ENCODE measurements at places on chromosomes 11 and 22.
A peak's percentile ranks its signal among the peaks of the same experiment; 100 is the strongest.

GRCh38 chr22:43000441-43001175 is 14.3 kb downstream of the PACSIN2 start:
- DNase-seq: no peak

GRCh38 chr11:74739546-74740270 is 8.5 kb upstream of the CHRDL2 start:
- DNase-seq: peak; percentile 66

GRCh38 chr11:12126344-12127019 is 16.1 kb downstream of the MICAL2 start:
- DNase-seq: no peak

DNA sequence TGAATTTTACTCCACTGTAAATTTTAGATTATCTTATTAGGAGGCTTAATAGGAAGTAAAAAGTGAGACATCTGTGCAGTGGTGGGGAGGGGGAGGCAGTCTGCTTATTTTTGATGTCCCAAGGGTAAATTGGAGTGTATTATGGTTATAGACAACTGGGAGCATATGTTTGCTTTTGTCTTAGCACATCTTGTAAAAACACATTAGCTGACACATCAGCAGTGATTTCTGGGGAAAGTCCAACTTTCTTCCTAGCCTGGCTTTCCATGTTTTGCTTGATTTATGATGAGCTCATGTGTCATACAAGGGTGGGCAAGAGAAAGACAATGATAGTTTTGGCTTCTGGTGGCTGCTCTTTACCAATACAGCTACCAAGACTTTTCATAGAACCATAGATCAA is 4.0 kb downstream of the ANO3 start:
- no peak for DNase-seq

- DNase-seq: no peak
These were observed 25.2 kb downstream of the NRXN2 start for GRCh38 chr11:64697663-64698375.

DNA sequence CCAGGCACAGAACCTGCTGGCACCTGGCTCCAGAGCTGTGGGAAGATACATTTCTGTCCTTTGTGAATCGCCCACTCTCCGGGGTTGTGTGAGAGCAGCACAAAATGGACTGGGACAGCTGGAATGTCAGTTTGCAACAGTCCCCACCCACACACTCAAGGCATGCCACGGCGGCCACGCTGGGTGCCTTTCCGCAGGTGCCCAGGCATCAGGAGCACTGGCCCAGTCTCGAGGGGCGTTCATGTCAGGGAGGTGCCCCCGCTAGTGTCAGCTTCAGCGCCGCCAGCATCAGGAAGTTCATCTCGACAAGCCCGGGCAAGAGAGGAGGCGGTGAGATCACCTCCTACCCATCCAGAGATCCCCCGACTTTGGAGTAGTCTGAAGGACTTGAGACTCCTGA is 2.1 kb downstream of the TP53AIP1 start:
- no peak for DNase-seq

DNA sequence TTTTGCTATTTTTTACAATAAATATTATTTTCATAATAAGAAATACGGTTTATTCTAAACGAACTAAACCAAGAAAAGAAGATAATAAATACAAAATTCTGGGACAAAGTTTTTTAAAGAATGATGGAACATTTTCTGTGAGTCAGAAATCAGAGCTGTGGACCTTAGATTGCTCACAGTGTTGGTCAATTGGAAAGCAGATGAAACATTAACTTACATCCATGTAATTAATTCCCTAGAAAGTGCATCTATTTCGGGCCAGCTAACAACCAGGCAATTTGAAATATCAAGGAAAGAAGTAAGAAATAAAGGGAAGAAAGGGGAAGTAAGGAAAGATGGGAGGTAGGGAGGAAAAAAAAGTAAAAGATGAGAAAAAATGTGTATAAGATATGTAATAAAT is 1569.8 kb upstream of the TENM4 start:
- DNase-seq: no peak

- DNase-seq: no peak
These were observed 59.5 kb downstream of the FAM168A start for GRCh38 chr11:73538381-73538872.

GRCh38 chr11:15163136-15163535 is 48.4 kb downstream of the INSC start:
- DNase-seq: no peak

DNA sequence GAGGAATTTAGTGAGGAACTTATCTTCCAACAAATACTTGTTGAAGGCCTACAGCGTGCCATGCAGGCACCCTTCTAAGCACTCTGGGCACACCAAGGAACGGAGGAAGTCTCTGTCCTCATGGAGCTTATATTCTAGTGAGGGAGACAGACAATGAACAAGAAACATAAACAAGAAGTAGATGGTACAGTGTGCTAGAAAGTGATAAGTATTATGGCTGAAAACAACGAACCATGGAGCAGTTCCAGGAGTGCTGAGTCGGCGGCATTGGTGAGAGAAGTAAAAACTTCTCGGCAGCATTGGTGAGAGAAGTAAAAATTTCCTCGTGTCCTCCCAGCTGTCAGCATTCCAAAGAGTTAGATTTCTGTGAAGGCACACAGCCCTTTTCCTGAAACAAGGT is 53.2 kb downstream of the FAM76B start:
- no peak for DNase-seq

DNA sequence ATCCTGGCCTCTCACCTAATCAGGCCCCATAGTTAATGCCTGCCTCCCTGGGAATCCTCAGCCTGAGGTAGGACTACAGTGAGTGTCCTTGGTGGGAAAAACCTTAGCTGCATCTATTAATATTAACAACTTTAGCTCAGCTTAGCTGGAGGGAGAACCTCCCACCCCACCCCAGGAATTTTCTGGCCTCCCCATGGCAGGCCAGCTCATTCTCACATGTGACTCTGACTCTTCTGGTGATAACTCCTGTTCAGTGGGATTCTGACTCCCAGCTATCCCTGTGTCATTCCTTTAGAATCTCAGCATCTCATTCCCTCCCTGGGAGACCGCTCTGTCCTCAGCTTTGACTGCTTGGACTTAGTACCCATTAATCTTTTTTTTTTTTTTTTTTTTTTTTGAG is 14.5 kb downstream of the ART5 start:
- no peak for DNase-seq

DNA sequence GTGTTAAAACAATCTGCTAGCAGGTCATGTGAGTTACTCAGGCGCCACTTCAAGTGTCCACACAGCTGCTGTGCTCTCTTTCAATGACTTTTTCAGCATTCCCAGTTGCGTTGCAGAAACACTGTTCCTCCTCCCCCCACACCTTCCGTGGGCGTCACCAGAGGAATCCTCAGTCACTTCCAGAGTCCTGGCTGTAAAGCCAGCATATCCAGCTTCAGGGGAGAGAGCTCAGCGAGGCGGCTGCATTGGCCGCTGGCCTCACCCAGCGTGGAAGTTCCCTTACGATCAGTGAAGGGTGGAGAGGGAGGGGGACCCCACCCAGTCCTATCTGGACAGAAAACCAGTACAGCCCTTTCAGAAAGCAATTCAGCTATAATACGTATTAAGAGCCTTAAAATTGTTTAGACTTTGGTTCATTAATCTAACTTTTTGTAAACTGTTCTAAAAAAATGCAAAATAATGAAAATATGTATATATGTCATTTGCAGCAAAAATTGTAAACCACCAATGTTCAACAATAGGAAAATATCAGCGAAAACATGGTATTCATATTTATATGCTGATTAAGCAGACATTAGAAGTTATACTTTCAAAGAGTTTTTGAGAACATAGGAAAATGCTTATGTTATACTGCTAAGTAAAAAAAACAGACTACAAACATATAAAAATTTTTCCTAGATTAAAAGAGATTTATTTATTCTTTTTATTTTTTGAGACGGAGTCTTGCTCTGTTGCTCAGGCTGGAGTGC is 2.8 kb upstream of the ANO9 start:
- no peak for DNase-seq

DNA sequence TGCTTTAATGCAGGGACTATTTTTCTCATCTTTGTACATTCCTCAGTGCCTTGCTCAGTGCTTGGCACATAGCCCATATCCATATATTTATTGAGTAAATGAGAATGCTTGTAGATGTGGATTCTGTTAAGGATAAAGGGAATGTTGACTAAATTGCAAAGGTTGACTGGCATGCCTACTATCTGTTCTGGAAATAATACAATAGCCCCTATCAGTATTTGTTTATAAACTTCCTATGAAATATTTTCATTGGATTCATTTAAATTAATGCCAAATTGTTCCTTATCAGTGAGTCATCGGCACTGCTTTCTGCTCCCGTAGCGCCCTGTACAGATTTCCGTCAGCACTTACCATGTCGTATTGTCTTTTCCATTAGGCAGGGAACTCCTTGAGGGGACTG is 8.0 kb downstream of the RNF121 start:
- DNase-seq: no peak

DNA sequence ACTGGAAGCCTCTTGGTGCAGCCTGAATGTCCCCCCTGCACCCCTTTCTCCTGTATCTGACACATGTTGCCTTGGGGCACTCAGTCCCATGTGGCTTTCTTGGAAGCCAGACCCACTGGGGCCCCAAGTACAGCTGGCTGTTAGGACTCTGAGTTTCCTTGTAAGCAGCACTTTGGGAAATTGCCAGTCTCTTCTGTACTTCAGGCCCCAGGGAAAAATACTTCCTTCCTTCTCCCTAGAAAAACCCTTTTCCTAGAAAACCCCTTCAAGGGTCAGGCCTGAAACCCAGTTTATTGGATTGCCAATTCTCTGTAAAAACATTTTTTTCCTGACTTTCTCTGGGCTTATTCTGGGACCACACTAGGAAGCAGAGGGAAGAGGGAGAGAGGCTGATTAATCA is 360.3 kb downstream of the TENM4 start:
- DNase-seq: no peak

DNA sequence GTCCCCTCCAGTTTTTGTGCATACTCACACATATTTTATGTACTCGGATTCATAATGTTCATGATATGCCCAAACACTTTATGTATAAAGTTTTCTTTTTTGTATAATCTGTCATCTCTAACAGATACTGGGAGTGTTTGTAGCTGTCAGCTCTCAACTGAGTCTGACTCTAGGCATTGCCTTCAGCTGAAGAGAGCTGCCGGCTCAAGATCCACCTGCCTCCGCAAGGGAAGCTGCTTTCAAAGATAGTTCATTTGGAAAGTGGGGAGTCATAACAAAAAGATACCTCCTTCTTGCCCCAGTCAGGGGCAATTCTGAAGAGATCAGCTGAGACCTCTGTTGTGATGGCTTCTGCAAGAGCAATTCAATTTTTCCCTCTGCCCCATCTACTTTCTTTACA is 58.9 kb downstream of the GUCY1A2 start:
- no peak for DNase-seq

DNA sequence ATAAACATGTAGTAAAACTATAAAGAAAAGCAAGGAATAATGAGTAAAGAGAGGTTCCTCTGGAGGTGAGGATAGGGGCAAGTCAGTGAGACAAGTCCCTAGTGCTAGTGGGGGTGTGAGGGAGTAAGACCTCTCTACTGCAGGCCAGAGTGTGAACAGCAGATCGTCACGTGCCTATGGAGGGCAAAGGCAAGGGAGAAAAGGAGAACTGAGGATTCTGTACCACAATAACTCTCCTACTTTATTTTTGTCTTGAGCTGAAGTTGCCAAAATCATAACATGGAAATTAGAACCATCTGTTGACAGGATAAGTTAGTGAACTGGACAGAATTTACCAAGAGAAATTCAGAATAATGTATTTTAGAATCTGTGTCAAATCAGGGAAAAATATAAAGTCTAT is 77.6 kb downstream of the ENTHD1 start:
- DNase-seq: no peak

DNA sequence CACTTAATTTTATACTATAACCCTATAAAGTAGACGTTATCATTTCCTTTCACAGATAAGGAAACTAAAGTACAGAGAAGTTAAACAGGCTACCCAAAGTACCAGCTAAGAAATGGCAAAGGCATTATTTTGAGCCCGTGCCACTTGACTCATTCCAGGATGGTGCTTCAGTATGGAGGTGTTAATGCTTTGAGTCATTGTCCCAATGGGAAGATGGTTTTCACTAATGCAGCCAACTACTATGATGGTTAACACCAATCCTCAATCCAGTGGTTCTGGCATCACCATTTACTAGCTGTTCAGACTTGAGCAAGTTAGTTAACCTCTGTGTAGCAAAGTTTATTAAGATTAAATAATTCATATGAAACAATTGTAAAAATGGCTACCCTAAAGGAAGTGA is 123.1 kb upstream of the SLC5A12 start:
- DNase-seq: no peak

DNA sequence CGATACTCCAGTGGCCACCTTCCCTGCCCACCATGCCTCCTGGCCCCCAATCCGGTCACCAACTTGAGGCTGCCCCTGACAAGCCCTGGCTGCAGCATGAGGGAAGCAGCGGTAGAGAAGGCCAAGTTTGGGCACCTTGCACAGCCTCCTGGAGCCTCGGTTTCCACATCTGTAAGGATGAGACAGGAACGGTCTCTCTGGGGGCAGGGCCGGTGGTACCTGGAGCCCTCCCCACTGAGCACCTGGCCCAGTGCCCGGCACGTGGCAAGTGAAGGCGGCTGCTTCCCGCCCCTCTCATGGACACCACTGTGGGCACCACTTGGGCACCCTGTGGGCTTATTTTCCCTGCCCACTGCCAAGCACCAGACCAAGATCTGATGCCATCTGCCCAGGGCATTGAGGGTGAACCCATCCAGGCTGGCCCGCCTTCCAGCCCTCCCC is 77.8 kb downstream of the CDKN1C start:
- no peak for DNase-seq

- no peak for DNase-seq
These were observed 113.8 kb downstream of the NECTIN1 start for GRCh38 chr11:119615003-119615881.

DNA sequence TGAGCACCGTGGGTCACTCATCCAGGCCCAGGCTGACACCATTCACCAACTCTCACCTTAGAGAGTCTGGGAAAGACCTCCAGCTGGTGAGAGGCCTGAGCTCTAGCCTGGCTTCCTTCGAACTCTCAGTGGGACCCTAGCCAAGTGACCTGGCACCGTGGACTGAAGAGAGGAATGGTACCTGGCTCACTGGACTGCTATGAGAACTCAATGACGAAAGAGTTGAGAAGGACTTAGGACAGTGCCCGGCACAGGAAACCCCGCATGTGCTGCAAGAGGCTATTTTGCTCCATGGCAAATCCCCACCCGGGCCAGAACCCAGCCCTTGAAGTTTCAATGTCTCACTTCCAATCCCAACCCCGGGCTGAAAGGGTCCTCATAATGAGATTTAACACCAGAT is 605 bp upstream of the RAPSN start:
- no peak for DNase-seq

DNA sequence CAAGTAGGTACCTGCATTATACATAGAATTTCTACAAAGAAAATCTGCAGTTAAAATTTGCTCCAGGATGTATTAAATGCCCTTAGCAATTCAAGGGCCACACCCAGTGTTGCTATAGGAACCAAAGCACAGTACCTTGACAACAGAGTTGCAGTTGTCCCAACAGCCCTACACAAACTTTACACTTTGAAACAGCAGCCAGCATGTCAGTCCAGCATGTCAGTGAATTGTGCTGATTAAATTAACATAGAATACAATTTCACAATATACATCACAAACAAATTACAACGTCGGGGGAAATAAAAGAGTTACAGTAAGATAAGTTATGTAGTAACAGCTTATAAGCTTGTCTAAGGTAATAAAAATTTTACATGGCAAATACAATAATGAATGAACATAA is 389.2 kb downstream of the SOX6 start:
- no peak for DNase-seq

- DNase-seq: no peak
These were observed 7.3 kb downstream of the PDGFB start for GRCh38 chr22:39237318-39238100.

- no peak for DNase-seq
These were observed 81.4 kb downstream of the PPP6R3 start for GRCh38 chr11:68541991-68542390.

GRCh38 chr11:76267556-76267955 is 61.3 kb upstream of the WNT11 start:
- DNase-seq: no peak

Measured in left forelimb (tissue), 1 donor.